Fibroblast of the aortic adventitia (primary cell): ENCODE measurements at places on chromosomes 4 and X. TPM values are rescaled to one million over a fixed set of nuclear protein-coding genes. Genes with fewer than 3 reads are reported as not detected.

The SEC31A gene
- 392 and 400 TPM in 2 replicates for total RNA-seq

GRCh38 chrX:139211568-139212182, 318.9 kb upstream of the F9 start:
- no peak for DNase-seq

GRCh38 chrX:139559383-139560042, 29.0 kb downstream of the F9 start:
- peak; percentile 79 for DNase-seq

- no peak for DNase-seq
These were observed 134.1 kb upstream of the CPXCR1 start for GRCh38 chrX:88612870-88613329.

GRCh38 chrX:12489341-12489740, 301.9 kb upstream of the PRPS2 start:
- peak; percentile 32 for DNase-seq

- DNase-seq: peak; percentile 8
These were observed 74.5 kb downstream of the UCHL1 start for GRCh38 chr4:41331224-41331623.
